ENCODE measurements at places on chromosomes 4 and X.

DNA sequence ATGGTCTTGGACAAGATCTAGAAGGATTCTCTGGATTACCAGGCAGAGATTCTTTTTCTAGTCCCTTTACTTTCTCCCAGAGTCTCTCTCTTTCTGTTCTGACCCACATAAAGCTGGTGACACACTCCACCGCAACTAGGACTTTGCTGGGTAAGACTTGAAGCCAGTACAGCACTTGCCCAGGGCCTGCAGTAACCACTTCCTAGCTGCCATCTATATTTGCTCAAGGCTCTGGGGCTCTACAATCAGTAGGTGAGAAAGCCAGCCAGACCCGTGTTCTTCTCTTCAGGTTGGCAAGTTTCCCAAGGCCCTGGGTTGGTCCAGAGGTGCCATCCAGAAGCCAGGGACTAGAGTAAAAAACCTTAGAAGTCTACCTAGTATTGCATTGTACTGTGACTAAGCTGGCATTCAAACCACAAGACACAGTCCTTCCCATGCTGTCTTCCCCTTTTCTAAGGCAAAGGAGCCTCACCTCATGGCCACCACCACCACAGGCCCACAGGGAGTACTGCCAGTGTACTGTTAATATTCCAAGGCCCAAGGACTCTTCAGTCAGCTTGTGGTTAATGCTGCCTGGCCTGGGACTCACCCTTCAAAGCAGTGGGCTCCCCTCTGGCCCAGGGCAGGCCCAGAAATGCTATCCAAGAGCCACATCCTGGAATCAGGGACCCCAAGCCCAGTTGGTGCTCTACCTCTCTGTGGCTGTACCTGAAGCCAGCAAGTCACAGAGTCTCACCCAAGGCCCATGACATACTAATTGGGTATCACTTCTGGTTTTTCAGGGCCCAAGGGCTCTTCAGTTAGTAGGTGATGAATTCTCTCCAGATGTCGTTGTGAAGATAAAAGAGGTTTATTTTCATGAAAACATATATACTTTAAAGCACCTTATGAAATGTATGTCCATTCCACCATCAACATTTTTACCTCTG lies 54.7 kb downstream of the CD38 start:
- DNase-seq, result no peak

DNA sequence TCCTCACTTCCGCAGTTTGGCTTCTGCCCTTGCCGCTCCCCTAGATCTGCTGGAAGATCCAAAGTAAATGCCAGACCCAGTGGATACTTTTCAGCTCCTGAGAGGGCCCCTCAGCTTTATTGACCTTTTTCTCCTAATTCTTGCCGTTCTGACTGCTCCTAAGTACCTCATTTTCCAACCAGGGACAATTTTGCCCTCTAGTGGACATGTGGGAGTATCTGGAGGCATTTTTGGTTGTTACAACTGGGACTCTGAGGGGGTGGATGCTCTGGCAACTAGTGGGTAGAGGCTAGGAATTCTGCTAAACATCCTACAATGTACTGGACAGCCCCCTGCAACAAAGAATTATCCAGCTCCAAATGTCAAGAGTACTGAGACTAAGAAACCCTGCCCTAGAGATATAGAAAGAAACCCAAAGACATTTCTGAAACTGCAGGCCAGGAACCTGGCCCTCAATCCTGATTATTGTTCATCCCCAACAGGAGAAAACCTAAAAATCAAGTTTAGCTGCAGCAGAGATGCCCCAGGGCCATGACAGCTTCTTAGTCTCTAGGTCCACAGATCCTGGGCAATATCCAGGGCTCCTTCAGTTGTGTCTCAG lies 3.4 kb downstream of the TEX13B start:
- DNase-seq, result no peak

- DNase-seq, result no peak
Measured at GRCh38 chr4:141807103-141807891, 170.9 kb downstream of the IL15 start.

DNA sequence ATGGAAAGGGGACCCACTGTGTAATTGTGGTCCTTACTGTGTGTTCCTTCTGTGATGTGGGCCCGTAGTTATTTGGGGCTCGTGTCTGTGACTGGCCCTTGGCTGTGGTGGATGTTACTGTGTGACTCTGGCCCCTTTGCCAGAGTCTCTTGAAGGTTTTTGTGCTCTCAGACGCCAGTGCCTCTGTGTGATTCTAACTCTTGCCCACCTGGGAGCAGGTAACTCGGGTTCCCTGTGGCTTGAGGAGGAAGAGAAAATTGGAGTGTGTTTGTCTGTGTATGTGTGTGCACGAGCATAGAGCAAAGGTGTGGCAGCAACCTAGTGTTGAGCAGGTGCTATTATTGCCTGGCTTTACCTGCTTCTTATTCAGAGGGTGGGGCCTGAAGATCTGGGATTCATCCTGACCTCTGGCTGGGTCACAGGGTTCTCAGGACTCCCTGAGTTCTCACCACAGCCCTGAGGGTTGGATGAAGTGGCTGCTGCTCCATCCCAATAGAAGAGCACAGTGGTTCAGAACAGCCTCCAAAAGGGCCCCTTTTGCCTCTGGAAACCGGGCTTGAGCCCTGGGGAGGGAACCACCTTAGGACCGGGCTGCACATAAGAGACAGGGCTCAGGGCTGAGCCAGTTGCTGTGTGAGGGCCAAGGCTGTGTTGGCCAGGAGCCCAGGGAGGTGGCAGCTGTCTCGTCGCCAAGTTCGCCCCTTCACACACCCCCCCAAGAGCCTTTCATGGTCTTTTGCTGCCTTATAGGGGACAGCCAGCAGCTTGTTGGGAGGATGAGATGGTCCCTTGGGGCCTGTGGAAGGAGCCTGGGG lies 1.3 kb downstream of the RBM10 start:
- DNase-seq, result no peak

DNA sequence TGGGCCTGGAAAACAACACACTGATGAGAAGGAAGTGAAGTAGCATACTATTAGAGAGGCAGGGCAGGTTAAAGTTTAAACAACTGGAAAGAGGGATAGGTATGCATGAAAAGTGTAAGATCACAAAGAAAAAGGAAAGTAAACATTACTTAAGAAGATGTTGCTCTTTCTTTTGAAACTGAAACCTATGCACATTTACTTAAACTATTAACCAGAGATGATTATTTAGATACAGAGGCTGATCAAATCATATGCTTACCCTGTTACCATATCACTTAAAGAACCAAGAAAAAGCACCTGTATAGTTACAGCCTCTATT lies 37.8 kb downstream of the NAP1L5 start:
- no peak for DNase-seq

GRCh38 chrX:133661962-133662839 lies 246.9 kb upstream of the GPC4 start:
- DNase-seq, result no peak

- no peak for DNase-seq
Measured at GRCh38 chr4:22203711-22204011, 255.1 kb upstream of the KCNIP4 start.

- DNase-seq, result no peak
Measured at GRCh38 chrX:16603822-16604221, 46.1 kb upstream of the S100G start.

- DNase-seq, result peak; percentile 24
Measured at GRCh38 chrX:153900831-153901752, 3.4 kb upstream of the AVPR2 start.

GRCh38 chrX:102849396-102849795 lies 87.7 kb upstream of the RAB40AL start:
- DNase-seq, result no peak

GRCh38 chr4:86939729-86940575 lies 5.1 kb downstream of the AFF1 start:
- no peak for DNase-seq

Measured in stimulated activated CD8-positive, alpha-beta memory T cell treated with anti-CD3 and anti-CD28 coated beads, Interleukin-2, amount 100 ng/mL, for 1 hour (primary cell).